ENCODE measurements at places on chromosomes 1 and 21.

- DNase-seq, result no peak
These were observed 112.5 kb downstream of the USH2A start for GRCh38 chr1:216310776-216311175.

DNA sequence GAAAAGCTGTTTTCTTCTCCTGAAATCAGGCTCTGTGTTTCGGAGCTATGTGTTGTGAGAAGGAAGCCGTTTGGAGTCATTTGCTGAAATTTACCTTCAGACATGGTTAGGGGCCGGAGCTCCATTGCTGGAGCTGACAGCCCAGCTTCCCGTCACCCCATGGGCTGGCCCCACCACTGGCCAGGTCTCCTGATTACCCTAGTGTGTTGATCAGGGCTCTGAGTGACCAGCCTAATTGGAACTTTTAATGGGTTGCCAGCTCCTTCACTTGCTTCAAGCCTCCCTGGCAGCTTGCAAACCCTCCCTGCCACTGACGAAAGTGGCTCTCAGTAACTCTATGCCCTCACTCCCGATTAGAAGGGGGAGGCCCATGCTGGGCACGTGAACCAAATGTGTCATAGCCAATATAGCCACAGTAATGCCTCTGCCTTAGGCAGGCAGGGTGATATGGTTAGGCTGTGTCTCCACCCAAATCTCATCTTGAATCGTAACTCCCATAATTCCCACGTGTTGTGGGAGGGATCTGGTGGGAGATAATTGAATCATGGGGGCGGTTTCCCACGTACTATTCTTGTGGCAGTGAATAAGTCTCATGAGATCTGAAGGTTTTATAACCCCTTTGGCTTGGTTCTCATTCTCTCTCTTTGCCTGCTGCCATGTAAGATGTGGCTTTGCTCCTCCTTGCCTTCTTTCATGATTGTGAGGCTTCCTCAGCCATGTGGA is 224.1 kb downstream of the TRABD2B start:
- DNase-seq, result no peak

DNA sequence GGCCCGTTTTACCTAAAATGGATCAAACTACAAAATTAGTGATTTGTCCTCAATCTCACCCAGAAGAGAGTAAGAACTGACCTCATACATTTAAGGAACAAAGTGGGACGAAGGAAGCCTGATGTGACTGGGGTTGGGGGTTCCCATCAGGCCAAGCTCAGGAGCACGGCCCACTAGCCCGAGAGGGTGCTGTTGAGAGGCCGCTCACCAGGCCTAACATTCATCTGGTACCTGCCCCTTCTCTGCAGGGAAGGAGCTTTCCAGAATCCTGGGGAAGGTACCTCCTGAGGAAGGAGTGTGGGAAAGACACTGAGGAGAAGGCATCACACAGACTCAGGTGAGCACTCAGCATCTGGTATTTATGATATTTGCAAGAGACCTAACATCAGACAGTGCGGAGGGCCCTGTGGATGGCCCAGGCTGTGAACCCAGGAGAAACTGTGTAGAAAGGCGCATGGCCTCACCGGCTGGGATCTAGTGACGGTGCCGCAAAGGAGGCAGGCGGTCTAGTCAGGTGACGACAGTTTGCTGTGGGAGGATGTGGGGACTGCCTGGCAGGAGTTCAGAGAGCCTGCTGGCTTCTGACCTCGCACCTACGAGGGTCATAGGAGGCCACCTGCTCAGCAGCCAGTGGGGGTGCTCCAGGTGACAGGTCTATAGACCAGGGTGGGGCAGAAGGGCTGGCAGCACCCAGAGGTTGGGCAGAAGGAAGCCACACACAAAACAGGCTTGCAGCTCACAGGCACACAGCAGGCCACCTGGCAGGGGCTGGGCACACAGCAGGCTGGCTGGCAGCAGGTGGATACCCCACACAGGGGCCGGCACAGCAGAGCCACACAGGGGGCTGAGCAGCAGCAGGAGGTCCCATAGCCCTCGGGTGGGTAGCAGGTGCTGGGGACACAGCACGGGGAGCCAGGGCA is 543 bp downstream of the KRTAP12-4 start:
- no peak for DNase-seq

GRCh38 chr1:36790191-36790590 is 244.1 kb downstream of the GRIK3 start:
- DNase-seq, result no peak

GRCh38 chr1:176884286-176884685 is 280.2 kb downstream of the ASTN1 start:
- no peak for DNase-seq

GRCh38 chr1:16254263-16254928 is 17.4 kb upstream of the CPLANE2 start:
- no peak for DNase-seq

DNA sequence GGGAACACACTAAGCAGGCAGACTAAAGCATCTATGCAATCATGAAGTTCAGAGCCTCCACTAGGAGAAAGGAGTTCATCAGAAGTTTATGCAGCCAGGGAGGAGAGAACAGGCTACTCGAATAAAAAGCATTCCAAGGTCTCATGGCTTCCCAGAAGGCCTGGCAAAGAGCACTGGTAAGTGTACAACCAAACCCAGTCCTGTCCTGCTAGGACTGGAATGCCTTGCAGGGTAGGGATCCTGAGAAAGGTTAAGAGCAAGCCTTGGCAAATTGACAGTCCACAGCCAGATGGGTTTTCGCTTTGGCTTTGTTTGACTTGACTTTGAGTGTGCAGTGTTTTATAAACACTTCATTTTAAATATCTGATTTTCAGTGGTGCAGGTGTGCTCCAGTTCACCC is 133.6 kb upstream of the ATP1B1 start:
- no peak for DNase-seq

- no peak for DNase-seq
These were observed 21.3 kb upstream of the KCNQ4 start for GRCh38 chr1:40762144-40762923.

- DNase-seq, result no peak
These were observed 21.9 kb downstream of the TLCD4 start for GRCh38 chr1:95139039-95139438.

GRCh38 chr21:17598437-17598836 is 14.3 kb downstream of the BTG3 start:
- DNase-seq, result no peak

DNA sequence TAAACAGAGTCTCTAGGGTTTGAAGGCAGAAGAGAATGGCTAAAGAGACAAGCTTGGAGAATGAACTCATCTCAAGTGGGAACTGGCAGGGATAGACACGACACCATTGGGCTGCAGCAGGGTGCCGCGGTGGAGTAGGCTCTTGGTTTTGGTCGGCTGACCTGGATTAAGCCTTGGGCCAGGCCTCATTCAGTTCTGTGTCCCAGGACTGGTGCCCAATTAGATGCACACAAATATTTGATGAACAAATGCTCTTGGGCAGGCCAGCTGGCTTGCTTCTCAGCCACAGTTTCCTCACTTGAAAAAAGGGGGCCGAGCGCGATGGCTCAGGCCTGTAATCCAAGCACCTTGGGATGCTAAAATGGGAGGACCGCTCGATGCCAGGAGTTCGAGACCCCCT is 53.4 kb upstream of the CITED4 start:
- DNase-seq, result no peak

- DNase-seq, result no peak
These were observed 19.0 kb downstream of the SSR2 start for GRCh38 chr1:156001662-156002171.

DNA sequence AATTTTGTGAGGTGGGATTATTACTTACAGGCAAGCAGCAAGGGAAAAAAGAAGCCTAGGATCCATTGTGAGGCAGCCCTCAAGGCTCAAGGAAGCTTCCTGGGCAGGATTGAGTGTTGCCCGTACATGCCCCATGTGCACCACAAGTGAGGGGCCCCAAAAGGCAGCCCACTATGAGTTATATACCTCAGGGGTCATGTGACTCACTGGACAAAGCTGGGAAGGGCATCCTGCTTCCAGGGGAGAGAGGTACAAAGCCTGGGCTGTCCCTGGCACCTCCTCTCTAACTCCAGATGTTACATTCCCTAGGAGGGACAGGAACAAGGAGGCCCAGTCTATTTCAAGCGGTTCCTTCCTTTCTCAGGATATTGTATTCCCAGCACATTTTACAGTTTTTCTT is 34.0 kb upstream of the CD1D start:
- no peak for DNase-seq

GRCh38 chr1:115237507-115237906 is 100.5 kb downstream of the NGF start:
- no peak for DNase-seq

DNA sequence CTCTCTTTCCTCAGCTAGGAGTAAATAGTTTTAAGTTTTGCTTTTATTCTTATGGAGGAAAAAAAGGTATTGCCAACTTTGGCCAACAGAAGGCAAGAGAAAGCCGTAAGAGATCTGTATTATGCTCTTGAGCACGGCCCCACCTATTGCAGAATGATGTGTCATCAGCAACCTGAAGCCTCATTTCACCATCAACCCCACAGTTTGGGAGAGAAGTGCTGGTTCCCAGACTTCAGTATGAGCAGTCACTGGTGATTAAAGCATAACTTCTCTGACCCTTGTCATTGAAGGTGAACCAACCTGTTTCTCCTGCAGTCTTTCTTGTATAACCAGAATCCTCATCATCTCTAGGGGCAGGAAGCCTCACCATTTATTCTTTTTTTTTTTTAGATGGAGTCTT is 100.2 kb downstream of the SIPA1L2 start:
- no peak for DNase-seq

GRCh38 chr1:2145946-2146835 is 48.4 kb downstream of the FAAP20 start:
- DNase-seq, result no peak

DNA sequence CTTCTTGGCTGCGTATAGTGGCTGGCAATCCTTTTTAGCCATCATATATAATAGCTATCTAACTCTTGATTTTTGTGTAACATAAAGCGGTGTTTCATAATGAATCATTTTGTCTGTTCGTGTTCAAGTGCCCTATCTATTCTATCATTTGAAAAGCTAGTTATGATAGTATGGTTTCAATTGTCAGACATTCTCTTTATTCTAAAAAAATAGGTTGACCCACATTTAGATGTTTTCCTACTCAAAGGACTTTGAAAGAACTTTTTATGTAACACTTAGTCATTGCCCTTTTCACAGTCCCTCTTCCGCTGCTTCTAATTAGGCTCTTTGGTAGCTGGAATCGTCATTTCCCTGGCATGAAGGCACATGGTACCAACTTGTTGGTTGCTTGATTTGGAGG is 272.2 kb upstream of the B3GALT2 start:
- no peak for DNase-seq

- no peak for DNase-seq
These were observed 13.8 kb downstream of the EFHD2 start for GRCh38 chr1:15423355-15424077.

- no peak for DNase-seq
These were observed 49.0 kb downstream of the SCCPDH start for GRCh38 chr1:246773213-246773641.

- no peak for DNase-seq
These were observed 216.9 kb upstream of the SAMSN1 start for GRCh38 chr21:14762734-14763694.

- DNase-seq, result no peak
These were observed 1.1 kb downstream of the SOD1 start for GRCh38 chr21:31660591-31660990.

DNA sequence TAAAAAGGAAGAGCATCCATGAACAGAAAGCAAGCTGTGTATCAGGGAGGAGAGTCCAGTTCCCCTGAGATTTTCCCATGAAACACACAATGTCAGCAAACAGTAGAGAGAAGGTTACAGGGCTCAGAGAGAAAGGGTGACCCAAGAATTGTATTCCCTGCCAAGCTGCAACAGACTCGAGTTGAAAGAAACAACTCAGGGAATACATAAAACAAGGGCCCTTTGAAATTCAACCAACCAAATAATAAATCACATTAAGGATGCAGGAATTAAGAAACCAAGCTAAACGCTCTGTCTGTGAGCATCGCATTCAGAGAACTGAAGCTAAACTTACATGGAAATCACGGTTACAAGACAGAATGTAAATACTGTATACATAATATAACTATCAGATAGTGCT is 20.2 kb downstream of the S100A16 start:
- DNase-seq, result no peak

- no peak for DNase-seq
These were observed 10.4 kb downstream of the JUN start for GRCh38 chr1:58773406-58773840.

DNA sequence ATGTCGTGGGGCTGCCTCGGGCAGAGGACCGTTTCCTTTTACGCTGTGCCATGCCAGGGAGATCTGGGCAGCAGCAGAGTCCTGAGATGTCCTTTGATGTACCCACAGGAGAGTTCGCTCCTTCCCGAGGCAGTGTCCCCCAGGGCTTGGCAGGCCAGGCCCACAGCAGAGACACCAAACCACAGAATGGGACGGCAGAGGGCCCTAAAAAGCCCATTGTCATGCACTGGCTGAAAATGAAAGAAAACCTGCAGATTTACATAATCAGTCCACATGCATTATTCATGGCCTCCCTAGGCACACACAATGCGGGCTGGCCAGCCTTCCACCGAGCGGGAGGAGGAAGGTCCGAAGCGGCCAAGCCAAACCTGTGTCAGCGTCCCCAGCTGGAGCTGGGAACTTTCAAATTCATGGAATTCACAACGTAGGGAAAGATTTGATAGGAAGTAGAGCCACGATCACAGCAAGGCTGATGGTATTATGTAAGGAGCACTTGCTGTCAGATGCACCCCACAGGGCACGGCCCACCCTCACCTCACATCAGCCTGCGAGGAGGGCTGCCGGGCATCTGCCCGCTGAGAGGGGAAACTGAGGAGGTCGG is 25.3 kb upstream of the EFHD2 start:
- DNase-seq, result no peak

Data from cerebellar nuclear complex (tissue), 1 donor.